ENCODE measurements at places on chromosomes 4 and X.

DNA sequence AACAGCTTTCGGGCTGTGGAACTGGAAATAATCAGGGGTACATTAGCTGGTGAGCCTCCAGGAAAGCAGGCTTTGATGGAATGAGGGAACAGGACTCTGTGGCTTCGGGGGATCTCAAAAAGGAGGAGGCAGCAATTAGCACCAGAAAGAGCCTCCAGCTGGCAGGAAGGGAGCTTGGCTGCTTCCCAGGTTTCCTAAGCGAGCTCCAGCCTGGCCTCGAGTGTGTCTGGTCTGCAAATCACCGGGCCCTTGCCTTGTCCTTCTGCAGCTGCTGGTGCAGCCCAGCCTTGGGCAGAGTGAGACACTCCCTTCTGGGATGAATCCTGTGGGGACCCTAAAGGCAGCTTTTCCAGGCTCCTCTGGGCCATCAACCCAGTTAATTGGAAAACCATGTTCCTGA lies 10.7 kb upstream of the PDHA1 start:
- DNase-seq, result no peak

DNA sequence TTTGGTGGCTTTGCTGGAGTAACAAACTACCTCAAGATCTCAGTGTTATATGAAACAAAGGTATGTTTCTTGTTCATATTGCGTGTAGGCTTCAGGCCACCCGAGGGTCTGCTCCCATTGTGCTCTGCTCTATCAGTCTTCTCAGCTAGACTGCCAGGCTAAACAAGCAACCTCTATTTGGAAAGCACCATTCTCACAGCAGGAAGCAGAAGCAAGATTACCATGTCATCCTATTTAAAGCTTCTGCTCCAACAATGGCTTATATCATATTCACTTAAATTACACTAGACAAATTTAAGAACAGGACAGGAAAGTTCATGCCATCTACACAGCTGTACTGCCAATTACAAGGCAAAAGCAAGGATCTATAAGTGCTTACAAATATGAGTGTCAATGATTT lies 385.8 kb downstream of the PPARGC1A start:
- no peak for DNase-seq

DNA sequence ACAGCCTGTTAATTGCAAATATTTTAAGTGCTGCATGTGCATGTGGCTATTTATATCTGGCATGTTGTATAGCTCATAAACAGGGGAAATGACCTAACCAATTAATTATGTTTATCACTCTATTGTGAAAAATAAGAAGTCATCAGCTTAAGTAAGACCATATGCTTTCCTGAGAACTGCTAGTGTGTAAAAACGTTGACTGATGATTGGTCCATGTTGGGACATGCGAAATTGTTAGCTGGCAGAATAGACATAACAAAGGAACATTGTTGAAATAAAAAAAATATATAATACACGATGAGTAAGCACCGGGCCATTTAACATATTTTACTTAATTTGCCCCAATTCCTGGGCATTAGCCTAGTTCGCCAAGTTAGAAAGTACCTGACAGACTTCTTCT lies 207.5 kb downstream of the ANK2 start:
- DNase-seq, result no peak

DNA sequence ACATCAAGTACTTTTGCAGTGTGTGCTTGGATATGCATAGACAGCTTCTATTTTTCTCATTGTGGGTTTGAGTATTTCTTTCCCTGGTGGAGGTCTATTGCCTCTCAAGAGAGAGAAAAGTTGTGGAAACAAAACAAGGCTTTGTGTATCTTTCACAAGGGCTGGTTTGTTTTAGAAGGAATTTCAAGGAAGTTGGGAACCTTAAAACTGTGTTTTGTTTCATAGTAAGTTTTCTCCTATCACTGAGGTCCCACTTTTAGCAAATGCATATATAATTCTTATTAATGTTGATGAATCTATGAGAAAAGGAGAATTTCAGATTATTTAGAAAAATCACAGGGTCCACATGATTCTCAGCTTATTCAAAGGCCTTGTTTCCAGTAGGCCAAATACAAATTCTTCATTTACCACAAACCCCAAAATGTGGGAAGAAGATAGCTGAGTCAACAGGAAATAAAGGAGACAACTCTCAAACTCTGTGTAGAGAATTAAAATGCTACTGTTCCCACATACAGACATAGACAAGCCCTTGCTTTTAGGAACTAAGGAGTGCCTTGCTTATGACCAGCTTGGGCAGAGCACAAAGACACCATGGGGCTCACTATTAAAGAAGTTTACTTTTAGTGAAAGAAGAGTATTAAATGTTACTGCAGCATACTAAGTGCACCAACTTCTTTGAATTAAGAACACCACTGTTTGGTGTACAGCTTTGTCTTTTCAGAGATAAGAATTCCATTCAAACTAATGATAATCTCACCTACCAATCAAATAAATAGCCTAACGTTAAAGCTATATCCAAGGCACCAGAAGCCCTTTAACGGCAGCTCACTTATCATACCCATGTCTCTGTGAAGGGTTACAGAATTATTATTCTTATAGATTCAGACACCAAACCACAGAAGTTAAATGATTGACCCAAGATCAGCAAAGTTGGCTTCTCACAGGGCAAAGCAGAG lies 177.4 kb upstream of the LEF1 start:
- peak; percentile 21 for DNase-seq

DNA sequence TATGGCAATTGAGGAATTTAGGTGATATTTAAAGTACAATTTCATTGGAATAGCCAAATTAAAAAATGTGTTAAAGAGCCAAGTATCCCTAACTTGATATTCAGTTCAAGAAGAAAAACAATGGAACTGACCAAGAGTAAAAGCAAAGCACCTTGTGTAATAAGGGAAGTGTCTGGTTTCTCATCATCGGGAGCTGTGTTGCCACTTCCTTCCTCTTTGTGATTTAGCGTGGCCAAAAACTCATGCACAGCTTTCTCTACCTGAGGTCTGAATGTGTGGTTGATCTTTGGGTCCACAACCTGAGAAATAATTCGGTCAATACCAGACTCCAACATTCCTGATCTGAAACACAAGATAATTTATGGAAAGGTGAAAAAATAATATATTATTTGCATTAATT lies 12.4 kb downstream of the BOD1L1 start:
- DNase-seq, result no peak

- no peak for DNase-seq
These were observed 61.5 kb upstream of the TBL1X start for GRCh38 chrX:9403374-9403773.

DNA sequence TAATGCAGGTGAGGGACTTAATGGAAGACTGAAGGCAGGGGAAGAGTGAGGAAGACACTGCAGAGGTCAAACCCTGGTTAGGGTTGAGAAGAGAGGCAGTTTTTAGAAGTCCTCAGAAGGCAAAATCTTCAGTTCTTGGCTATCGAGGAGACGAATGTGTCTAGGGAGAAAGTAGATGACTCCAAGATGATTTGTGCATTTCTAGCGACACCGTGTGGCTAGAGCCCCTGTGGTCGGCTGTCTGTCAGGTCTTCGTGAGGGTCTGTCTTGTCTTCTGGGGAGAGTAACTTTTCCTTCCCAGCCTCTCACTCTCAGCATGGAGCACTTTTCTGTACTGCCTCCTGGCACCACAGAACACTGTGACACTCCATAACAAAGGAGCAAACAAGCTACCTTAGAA lies 458.1 kb downstream of the STIM2 start:
- no peak for DNase-seq

GRCh38 chr4:10728016-10728415 lies 43.4 kb upstream of the CLNK start:
- no peak for DNase-seq

DNA sequence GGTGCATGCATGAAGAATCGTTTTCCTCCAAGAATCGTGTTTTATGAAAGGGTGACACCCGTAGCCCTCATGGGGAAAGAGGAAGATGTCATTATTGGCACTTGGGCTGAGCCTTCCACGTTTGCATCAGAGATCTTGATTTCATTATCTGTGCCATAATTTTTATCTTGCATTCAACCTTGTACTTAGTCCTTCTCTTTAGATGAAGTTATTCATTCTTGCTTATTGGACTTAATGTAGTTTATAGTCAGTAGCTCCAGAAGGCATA lies 66.8 kb downstream of the GAB1 start:
- no peak for DNase-seq

DNA sequence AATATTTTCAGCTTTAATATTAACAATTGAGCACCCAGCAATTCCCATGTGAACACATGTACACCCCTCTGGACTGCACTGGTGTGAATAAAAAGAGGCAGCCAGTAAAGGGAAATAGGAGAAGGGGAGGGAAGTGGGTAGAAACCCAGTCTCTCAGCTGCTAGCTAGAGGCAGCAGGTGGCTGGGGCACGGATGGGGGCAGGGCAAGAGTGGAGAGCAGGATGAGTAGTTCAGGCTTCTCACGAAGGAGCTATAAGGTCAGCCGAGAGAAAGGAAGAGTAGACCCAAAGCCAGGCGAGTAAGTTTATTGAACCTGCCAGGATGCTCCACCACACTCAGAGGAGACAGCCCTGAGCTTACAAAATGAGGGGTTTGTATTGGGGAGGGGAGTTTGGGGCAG lies 184.8 kb upstream of the MTMR8 start:
- DNase-seq, result no peak

GRCh38 chr4:13953083-13953482 lies 325.6 kb upstream of the BOD1L1 start:
- DNase-seq, result no peak

DNA sequence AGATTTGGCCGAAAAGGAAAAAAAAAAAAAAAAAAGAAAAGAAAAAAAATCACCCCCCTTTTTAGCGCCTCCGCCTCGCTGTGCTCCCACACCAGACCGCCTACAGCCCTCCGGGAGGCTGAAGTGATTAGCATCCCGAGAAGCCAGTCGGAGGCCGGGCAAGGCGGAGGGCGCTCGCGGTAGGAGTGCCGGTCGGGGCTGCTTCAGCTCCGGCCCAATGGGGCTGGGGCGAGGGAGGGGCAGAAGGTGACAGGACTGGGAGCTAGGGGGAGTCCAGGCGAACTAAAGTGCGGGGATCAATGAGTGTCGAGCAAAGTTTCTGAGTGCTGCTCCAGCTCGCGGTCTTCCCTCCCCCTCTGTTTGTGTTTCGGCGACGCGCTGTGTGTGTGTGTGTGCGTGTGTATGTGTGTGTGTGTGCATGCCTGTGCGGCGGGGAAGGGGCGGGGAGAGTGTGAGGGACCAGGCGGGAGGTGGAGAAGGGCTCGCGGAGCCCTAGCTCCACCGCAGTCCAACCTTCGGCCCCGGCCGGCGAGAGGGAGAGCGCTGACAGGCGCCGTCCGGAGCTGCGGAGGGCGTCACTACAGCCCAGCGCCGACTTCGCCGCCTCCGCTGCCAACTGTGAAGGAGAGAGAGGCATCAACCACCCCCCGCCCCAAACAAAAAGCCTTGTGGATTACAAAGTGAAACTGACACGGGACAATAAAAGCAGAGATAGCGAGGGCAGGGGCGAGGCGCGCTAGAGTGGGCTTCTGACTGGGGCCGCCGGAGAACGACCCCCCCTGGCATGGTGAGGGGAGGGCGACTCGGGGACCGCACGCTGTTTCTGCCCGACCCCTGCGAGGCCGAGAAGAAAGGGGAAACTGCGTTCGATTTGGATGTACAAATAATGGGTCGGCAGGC lies at the start of gene FAT4:
Gene FAT4, plus strand, starts transcription at position 280 of the 900 bp plus-strand sequence. CDS start 1,457 bp downstream, outside the sequence.
- peak; percentile 4 for DNase-seq

DNA sequence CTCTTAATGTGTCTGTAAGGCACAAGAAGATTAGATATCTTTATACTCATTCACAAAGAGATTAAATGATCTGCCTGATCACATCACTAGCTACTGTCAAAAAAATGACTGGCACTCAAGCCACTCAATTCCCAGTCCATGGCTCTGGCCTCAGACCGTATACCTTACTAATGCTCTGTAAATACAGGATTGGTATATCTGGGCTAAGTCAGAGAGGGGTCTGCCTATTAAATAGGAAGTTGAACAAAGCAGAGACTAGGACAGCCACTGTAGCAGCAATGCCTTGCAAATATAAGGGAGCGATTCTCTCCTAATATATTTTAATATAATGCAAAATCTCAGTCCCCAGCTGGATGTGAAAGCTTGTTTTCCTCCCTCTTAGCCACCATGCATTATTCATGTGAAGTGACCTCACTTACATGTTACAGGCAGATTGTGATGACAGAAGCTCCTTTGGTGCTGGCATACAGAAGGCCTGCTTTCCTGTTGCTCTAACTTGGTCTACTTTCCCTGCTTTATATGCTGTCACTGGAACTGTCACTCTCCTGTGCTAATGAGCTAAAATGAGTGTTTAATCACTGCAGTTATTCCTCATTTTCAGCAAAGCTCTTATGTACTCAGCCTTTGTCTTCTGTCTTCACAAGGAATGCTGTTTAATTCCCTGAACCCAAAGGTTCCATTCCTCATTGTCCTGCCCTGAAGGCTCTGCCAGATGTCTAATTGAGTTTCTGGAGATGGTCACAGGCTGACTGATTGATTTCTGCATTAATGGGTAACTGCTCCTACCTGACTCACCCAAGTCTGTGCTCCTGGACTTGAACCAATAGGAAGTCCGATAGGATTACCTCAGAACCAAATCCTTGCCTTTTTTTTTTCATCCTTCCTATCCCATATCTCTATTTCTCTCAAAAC lies 578.2 kb downstream of the KLHL13 start:
- no peak for DNase-seq

- no peak for DNase-seq
These were observed 83.0 kb downstream of the MAMLD1 start for GRCh38 chrX:150446151-150446550.

DNA sequence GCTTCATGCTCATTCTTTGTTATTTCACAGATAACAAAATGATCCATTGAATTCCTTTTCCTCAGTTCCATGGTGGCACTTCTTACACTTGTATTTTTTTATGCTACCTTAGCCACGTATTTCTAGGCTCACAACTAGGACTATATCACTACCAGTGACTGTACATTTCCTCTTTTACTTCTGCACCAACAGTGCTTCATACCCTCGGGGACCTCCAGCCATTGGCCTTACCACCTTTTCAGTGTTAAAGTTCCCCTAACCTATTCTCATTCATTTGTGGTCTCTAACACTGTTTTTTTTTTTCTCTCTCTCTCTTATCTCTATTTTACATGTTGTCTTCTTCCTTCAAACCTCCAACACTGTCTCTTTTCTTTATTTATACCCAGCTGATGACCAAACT lies 315.9 kb downstream of the ANK2 start:
- DNase-seq, result no peak

- DNase-seq, result no peak
These were observed 403.4 kb downstream of the MAPK10 start for GRCh38 chr4:85956293-85956945.

GRCh38 chrX:135382260-135382659 lies 39.5 kb upstream of the SMIM10L2A start:
- no peak for DNase-seq

DNA sequence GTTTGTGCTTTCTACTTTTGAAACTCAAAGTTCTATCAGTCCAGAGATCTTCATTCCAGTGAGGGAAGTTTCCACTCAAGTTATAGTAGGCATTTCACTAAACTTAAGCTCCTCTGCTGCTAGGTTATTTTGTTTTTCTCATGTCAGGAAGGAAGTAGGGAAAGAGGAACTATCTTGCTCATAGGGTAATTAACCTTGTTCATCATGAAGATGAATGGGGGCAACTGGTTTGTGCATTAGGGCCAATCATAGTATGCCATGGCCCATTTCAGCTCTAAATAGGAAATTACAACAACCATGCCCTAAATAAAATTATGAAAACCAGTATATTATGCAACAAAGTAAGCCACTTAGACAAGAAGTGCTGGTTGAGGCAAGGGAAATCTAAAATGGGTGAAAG lies 804.7 kb upstream of the NDST4 start:
- DNase-seq, result no peak

GRCh38 chr4:38870098-38870808 lies 2.6 kb downstream of the FAM114A1 start:
- no peak for DNase-seq

GRCh38 chr4:184369871-184370270 lies 104.5 kb downstream of the IRF2 start:
- DNase-seq, result no peak

- DNase-seq, result no peak
These were observed 10.6 kb upstream of the H2AZ1 start for GRCh38 chr4:99960648-99961047.

Data from CD4-positive, alpha-beta T cell treated with Interleukin-4 for 4 hours (primary cell).